ENCODE measurements at places on chromosomes 2 and 18.

- DNase-seq: no peak
Observed at GRCh38 chr18:61957801-61958516, 65.2 kb upstream of the RNF152 start.

DNA sequence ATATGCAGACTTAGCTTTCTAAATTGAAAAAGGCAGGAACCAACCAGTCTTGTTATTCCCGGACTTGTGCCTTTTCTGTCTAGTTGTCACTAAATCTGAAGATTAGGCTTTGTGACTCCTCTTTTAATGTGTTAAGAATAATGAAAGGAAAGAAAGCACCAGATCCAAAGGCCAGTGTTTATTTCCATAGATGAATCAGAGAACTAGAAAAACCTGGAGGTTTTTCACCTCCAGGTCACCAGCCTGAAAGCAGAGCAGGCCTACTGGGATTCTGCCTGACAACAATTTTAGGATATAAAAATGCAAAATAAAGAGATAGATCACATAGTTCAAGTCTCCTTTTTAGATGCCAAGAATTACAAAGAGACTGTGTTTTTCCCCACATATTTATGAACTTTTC is 160.4 kb downstream of the GULP1 start:
- no peak for DNase-seq

DNA sequence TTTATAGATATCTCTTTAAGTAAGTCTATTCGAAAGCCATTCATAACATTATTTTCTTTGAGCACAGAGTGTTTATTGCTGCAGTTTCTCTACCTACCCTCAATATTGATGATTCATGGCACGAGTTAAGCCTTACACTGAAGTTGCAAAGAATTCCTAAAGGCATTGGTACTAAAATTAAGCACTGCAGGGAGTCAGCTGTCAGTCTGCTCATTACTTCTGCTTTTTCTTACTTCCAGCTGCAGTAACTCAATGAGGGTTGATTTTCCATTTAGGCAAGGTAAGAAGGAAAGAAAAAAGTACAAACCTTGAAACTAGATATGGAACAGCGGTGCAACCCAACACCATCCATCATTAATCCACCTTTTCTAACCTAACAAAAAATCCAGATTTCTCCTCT is 65.2 kb downstream of the RNF152 start:
- no peak for DNase-seq

GRCh38 chr18:53894675-53895442 is 329.6 kb downstream of the MBD2 start:
- DNase-seq: no peak

DNA sequence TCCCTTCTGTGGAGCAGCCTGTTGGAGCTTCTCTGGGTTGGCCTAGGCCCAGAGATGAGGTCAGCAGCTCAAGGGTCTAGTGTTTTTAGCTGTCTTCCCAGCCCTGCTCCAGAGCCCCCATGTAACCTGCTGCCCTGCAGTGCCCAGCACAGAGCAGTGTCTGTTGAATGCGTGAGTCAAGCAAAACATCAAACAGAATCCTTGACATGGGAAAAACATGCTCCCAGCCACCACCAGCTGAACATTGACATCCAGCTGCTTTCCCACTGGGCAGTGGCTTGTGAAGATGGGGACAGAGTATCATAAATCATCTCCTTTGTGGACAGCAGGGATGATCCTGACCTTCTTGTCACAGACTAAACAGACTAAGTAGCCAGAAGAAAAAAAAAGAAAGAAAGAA is 22.6 kb downstream of the IMPA2 start:
- no peak for DNase-seq

GRCh38 chr2:5730386-5730785 is 38.2 kb downstream of the SOX11 start:
- DNase-seq: no peak

DNA sequence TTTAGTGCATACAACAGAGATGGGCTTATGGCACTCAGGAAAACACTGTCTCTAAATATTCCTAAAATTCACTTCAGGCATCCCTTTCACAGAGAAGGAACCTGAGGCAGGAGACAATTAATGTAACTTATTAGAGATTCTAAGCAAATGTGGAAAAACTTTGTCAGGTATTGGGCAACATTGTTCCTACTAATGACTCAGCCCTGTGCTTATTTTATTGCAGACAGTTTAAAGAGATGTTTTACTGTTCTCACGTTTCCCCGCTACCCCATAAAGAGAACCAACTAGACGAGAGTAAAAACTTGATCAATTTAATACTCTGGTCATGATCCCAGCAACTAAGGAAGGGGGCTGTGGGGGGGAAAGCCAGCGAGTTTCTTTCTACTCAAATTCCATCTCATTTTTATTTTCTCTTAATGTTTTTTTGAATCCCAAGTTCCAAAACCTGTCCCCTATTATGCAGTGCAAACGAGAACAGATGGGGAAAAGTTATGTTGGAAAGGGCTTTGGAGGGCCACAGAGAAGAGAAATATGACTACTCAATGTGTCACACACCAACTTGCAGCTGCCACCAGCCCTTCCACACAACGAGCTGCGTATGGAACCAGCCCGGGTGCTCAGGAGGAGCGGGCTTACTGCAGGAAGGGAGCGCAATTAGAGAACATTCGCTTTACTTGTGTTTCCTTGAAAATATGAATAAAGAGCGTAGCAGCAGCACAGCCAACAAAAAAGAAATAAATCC is 18.7 kb upstream of the ACVR1 start:
- no peak for DNase-seq

- no peak for DNase-seq
Observed at GRCh38 chr18:32896776-32897547, 124.1 kb upstream of the KLHL14 start.

DNA sequence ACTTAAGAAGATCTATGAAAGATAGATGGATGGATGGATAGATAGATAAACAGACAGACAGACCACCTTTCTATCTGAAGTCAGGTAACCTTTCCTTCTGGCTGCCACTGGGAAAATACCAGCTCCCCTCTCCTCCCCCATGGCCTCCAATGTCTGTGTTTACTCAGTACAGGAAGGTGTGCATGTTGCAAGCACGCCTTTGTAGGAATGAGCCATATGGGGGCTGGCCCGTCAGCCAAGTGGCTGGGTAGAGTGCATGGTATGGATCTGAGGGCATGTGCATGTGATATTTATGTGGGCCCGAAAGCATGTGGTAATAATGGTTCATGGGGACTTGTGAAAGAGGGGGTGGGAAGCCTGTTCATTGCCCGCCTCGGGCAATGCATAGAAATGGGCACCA is 109.2 kb upstream of the FZD7 start:
- DNase-seq: no peak

DNA sequence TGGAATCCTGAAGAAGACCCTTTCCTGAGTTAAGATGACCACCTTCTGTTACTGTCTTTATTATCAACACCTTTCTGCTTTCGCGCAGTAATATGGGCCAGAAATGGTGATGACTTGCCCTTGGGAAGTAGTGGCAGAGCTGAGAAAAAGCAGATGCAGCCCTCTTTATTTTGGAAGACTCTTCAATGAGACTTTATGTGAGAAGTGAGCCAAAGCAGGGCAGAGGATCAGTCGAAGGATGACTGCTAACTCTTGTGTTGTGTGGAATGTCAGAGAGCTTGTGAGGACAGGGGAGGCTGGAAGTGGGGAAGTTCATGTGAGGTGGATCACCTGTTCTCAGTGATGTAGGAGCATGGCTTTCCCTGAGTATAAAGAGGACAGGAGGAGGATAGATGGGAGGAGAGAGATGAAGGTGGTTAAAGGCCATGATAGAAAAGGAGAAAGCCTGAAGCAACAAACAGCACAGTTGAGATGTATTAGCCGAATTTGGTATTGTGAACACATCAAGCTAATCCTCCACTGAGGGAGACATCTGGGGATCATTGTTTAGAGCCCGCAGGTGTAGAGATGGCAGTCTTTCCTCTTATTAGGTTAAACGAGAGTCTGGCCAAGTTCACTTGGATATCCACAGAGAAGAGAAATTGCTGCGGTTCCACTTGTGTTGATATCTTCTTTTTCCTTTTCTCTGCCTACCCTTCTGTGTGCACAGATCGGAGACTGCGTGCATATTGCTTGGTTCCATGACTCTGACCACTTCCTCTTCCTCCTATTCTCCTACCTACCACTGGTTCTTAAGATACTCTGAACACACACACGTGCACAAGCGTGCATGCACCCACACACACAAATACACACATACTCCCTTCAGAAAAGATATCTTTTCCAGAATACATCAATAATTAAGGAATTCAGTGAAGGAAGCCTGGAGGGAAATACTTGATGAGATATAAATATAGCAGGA is 67.4 kb downstream of the SLC9A2 start:
- DNase-seq: no peak

DNA sequence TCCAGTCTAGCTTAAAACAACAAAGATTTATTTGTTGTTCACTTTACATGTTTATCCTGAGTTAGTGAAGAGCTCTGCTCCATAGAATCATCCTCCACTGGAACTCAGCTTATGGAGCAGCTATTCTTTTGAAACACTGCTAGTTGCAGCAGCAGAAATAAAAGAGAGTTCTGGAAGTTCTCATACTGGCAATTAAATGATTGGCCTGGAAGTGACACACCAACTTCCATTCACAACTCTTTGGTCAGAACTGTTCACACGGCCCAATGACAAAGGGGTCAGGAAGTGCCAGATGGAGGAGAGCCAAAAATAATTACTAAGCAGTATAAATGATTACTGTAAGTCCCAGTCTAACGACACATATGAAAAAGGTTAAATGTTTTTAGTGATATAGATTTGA is 39.1 kb downstream of the FBXO11 start:
- DNase-seq: no peak

GRCh38 chr2:122077771-122078170 is 322.3 kb downstream of the TSN start:
- DNase-seq: peak; percentile 78

DNA sequence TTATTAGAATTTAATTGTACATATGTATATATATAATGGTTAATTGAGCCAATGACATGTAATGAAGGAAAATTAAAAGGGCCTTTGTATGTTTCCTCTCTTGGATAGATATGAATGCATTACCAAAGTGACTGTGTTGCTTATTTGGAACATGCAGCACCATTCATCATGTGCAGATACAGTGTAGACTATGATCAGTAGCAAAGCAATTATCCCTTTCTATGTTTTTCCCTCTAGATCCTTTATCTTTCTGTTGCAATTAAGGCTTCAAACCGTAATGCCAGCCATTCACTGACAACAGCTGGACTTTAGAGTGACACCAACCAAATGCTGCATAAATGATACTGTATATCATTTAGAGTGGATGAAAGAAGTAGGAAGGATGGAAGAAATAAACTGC is 565.2 kb downstream of the NRXN1 start:
- DNase-seq: no peak

DNA sequence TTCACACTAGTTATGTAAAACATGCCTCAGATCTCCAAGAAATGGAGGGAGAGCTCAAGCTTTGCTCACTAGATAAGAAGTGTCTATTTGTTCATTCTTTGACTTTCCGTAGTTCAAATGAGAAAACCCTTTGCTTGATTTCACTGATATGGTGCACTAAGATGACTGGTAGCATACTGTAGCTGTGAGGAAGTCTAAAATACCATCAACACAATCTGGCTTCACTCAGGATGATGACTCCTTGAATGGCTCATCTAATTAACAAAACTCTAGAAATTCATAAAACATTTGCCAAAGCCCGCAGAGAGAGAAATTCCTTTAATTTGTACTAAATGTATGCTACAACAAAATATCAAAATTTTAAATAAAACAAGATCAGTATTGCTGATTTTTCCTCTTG is 152.8 kb upstream of the STK17B start:
- DNase-seq: no peak

DNA sequence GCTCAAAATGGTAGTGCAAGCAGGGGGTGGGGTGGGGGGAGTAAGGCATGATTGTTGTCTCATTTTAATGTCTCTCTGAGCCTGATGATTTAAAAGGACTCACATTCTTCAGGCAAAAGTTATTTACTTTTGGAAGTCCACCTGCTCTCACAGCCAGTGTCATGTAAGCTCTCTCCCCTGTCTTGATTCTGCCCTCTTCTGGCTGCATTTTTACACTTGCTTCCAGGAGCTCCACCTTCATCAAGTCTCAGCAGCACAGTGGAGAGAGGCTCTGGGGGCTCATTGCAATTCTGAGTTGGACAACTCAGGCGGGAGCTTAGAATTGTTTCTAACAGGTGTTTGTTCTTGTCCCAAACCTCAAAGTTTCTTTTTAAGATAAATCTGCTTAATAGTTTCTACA is 39.2 kb downstream of the GNAL start:
- DNase-seq: no peak

DNA sequence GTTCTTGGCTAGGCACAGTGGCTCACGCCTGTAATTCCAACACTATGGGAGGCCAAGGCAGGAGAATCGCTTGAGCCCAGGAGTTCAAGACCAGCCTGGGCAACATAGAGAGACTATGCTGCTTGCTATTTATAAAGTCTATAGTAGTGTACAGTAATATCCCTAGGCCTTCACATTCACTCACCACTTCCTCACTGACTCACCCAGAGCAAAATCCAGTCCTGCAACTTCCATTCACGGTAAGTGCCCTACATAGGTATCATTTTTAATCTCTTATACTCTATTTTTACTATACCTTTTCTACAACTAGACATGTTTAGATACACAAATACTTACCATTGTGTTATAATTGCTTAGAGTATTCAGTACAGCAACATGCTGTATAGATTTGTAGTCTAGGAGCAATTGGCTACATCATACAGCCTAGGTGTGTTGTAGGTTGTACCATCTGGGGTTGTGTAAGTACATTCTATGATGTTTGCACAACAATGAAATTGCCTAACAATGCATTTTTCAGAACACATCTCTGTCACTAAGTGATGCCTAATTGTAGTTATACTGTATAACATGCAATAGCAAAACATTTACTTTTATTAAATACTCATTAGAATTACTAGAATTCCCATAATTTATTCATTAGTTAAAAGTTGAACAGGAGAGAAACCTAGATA is 8.8 kb downstream of the DHX57 start:
- no peak for DNase-seq

GRCh38 chr2:29718076-29718686 is 203.2 kb downstream of the ALK start:
- DNase-seq: no peak

DNA sequence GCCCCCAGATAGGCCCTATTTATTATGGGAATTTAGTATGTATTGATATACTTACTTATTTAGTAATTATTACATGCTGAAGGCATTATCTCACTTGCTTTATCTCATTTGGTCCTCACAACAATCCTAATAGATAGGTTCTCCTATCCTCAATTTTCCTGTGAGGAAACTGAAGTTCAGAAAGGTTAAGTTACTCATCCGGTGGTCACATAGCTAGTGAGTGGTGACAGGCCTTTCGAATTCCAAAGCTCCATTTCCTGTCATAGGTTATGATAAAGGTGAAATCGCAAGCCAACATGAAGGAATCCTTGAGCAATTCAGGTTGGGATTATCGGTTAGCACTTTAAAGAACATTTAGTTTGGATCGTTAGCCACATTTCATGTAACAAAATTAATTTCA is 33.3 kb downstream of the NAB1 start:
- no peak for DNase-seq

GRCh38 chr18:79570266-79571201 is 109.1 kb upstream of the CTDP1 start:
- DNase-seq: no peak

- DNase-seq: no peak
Observed at GRCh38 chr2:20671736-20672080, 4.8 kb downstream of the GDF7 start.

All from NCI-H524 treated with DMSO at 0.1 percent for 48 hours (cell line).